ENCODE measurements at places on chromosomes 4 and X.

GRCh38 chrX:68438575-68438974 lies 5.3 kb upstream of the OPHN1 start:
- H3K4me3 ChIP-seq = no peak overlapping the region
- peaks cover 10% of the 10 kb centered on the region for H3K4me1 ChIP-seq
- H3K27me3 ChIP-seq = peaks cover 3% of the 10 kb centered on the region

GRCh38 chr4:37780444-37781130 lies 45.9 kb upstream of the PGM2 start:
- H3K27me3 ChIP-seq = no peaks in the 10 kb centered on the region
- no peak overlapping the region for H3K4me3 ChIP-seq
- DNase-seq = no peak
- peaks cover 6% of the 10 kb centered on the region for H3K36me3 ChIP-seq

DNA sequence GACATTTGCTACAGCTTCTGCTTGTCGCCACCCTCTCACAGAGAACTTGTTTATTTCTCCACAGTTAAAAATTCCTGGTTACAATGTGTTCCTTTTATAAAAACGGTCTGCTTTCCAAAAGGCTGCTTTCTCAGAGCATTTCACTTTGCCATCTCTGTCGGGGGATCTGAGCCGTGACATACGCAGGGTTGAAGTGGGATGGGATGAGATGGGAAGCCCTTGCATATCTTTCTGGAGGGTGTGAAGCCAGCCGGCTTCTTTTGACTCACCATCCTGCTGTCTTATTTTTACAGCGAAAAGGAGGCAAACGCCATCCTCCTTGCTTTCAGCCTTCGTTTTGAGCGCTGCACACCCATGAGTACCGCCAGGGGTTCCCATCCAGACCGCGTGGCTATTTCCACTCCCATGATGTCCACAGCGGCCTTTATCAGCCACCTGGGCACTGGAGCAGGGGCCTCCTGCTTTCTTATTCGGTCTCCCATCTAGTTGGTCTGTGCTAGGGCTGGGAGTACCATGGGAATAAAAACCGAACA lies 99.8 kb upstream of the GATB start:
- H3K36me3 ChIP-seq = no peaks in the 10 kb centered on the region
- DNase-seq = no peak

- no peaks in the 10 kb centered on the region for H3K36me3 ChIP-seq
- no peak overlapping the region for H3K27ac ChIP-seq
- no peak overlapping the region for H3K4me3 ChIP-seq
- DNase-seq = no peak
- no peaks in the 10 kb centered on the region for H3K4me1 ChIP-seq
Measured at GRCh38 chr4:142706381-142706780, 139.7 kb downstream of the INPP4B start.

GRCh38 chr4:170425521-170426143 lies 335.9 kb upstream of the AADAT start:
- no peaks in the 10 kb centered on the region for H3K36me3 ChIP-seq
- H3K4me1 ChIP-seq = peaks cover 5% of the 10 kb centered on the region
- H3K4me3 ChIP-seq = no peak overlapping the region
- peaks cover 2% of the 10 kb centered on the region for H3K27me3 ChIP-seq

- no peak overlapping the region for H3K4me3 ChIP-seq
- H3K4me1 ChIP-seq = no peaks in the 10 kb centered on the region
Measured at GRCh38 chr4:88037447-88037846, 30.0 kb downstream of the PKD2 start.

- H3K4me1 ChIP-seq = no peaks in the 10 kb centered on the region
- no peaks in the 10 kb centered on the region for H3K27me3 ChIP-seq
- no peak for DNase-seq
- peaks cover 51% of the 10 kb centered on the region for H3K36me3 ChIP-seq
Measured at GRCh38 chr4:16067515-16067914, 16.3 kb downstream of the PROM1 start.

DNA sequence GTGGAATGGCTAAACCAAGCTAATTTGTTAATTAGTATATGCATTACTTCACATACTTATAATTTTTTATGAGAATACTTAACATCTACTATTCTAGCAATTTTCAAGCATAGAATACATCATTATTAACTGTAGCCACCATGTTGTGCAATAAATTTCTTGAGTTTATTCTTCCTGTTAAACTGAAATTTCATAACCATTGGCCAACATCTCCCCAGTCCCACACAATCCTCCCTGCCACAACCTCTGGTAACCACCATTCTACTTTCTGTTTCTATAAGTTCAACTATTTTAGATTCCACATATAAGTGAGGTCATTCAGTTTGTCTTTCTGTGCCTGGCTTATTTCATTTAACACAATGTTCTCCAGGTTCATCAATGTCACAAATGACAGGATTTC lies 208.5 kb downstream of the PPP4R3C start:
- H3K36me3 ChIP-seq = no peaks in the 10 kb centered on the region
- H3K4me3 ChIP-seq = no peak overlapping the region
- DNase-seq = no peak
- H3K27ac ChIP-seq = no peak overlapping the region
- H3K27me3 ChIP-seq = no peaks in the 10 kb centered on the region
- H3K4me1 ChIP-seq = no peaks in the 10 kb centered on the region

DNA sequence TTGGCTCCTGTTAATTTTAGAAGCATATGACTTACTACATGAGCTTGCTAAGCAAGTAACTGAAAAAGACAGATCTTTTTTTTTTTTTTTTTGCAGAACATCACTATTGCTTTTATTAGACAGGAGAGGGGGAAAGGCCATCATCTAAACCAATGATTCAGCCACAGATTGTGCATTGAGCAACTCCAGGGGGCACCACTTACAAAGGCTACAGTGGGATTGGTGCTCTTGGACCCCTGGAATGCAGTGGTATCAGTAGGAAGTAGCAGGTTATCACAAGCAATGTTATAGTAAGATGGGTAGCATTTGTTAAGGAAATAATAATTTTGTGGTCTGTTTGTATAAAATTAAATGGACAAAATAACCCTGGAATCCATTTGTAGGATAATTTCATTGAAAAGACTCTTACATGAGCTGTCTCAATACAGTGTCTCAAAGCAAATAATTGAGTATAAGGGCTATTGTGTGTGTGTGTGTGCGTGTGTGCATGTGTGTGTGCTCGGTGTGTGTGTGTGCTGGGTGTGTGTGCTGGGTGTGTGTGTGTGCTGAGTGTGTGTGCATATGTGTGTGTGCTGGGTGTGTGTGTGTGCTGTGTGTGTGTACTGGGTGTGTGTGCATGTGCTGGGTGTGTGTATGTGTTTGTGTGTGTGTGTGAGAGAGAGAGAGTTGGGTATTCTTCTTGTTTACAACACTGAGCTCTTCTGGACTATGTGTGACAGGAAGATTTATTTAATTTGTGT lies 296.3 kb downstream of the PCDH7 start:
- H3K4me3 ChIP-seq = no peak overlapping the region
- no peak for DNase-seq
- H3K36me3 ChIP-seq = no peaks in the 10 kb centered on the region

DNA sequence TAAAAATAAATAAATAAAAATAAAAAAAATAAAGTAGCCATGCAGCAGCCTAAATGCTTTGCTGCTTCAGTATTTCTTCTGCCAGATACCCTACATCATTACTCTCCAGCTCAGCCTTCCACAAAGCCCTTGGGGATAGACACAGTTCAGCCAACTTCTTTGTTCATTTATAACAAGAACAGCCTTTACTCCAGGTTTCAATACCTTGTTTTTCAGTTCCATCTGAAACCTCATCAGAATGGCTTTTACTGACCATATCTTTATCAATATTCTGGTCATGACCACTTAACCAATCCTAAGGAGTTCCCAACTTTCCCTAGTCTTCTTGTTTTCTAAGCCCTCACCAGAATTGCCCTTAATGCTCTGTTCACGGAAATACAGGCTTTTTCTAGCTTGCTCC lies 128.3 kb upstream of the MED14 start:
- no peak overlapping the region for H3K4me3 ChIP-seq
- no peaks in the 10 kb centered on the region for H3K27me3 ChIP-seq
- H3K36me3 ChIP-seq = no peaks in the 10 kb centered on the region
- DNase-seq = no peak
- H3K27ac ChIP-seq = no peak overlapping the region
- H3K4me1 ChIP-seq = peaks cover 4% of the 10 kb centered on the region

- H3K4me1 ChIP-seq = peaks cover 5% of the 10 kb centered on the region
- H3K27me3 ChIP-seq = no peaks in the 10 kb centered on the region
- no peak overlapping the region for H3K4me3 ChIP-seq
Measured at GRCh38 chr4:63589796-63590195, 819.5 kb downstream of the TECRL start.

DNA sequence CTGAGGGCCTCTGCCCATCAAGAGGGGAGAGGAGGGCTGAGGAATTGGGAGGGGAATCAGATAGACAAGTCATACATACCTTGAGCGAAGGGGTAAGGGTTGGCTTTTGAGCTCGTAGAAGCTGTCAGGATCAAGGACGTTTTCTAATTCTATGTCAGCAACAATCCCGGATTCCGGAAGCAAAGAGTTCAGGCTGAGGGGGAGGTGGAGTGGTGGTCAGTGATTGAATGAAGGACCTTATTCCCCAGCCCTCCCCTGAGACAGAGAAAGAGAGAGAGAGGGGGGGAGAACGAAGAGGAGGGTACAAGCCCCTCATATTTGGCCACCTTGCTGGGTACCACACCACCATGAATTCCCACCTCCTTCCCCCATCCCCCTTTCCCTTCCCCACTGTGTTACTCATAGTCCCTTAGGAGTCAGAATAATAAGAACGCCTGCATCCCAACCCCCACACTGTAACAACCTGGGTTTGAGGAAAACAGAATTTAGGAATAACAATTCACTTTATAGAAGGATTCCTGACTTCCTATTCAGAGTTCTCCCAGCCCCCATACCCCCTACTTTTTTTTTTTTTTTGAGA lies 2.7 kb downstream of the TFE3 start:
- peaks cover 3% of the 10 kb centered on the region for H3K27me3 ChIP-seq
- H3K27ac ChIP-seq = peak overlapping the region; percentile 75
- H3K4me3 ChIP-seq = peak overlapping the region; percentile 93
- H3K36me3 ChIP-seq = peaks cover 17% of the 10 kb centered on the region
- H3K4me1 ChIP-seq = peaks cover 41% of the 10 kb centered on the region
- no peak for DNase-seq

GRCh38 chr4:88939697-88940096 lies 117.3 kb downstream of the FAM13A start:
- peaks cover 4% of the 10 kb centered on the region for H3K4me1 ChIP-seq
- no peak overlapping the region for H3K27ac ChIP-seq
- H3K4me3 ChIP-seq = no peak overlapping the region
- DNase-seq = no peak
- H3K27me3 ChIP-seq = no peaks in the 10 kb centered on the region

GRCh38 chrX:25067271-25068172 lies 51.8 kb upstream of the ARX start:
- DNase-seq = no peak
- no peaks in the 10 kb centered on the region for H3K4me1 ChIP-seq
- H3K36me3 ChIP-seq = no peaks in the 10 kb centered on the region
- H3K27me3 ChIP-seq = peaks cover 7% of the 10 kb centered on the region
- H3K4me3 ChIP-seq = no peak overlapping the region

GRCh38 chrX:84735025-84735424 lies 232.8 kb upstream of the HDX start:
- H3K27ac ChIP-seq = no peak overlapping the region
- H3K4me3 ChIP-seq = no peak overlapping the region
- no peak for DNase-seq

DNA sequence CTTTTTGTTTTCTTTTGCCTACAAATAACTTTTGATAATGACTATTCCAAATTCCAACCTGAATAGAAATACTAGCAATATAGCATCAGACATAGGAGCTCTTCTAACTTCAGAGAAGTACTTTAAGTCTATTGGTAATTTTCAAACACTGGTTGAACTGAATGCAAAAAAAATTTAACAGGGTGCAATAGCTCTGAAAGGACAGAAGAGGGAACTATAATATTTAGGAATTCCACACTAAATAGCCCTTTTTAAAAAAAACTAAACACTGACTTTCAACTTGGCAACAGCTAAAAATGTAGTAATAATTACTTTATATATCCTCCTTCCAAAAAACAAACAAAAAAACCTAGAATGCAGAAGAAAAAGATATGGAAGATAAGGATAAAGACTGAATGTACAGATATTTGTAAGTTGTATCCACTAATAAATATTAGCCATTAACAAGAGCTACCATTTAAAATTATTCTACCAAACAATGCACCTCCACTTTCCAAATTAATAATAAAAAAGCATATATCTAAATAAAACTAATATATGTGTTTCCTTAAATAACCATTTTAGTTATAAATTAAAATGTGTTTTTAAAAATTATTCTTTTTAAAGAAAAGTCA lies 81.4 kb downstream of the FBXW7 start:
- no peak for DNase-seq
- H3K27me3 ChIP-seq = no peaks in the 10 kb centered on the region

DNA sequence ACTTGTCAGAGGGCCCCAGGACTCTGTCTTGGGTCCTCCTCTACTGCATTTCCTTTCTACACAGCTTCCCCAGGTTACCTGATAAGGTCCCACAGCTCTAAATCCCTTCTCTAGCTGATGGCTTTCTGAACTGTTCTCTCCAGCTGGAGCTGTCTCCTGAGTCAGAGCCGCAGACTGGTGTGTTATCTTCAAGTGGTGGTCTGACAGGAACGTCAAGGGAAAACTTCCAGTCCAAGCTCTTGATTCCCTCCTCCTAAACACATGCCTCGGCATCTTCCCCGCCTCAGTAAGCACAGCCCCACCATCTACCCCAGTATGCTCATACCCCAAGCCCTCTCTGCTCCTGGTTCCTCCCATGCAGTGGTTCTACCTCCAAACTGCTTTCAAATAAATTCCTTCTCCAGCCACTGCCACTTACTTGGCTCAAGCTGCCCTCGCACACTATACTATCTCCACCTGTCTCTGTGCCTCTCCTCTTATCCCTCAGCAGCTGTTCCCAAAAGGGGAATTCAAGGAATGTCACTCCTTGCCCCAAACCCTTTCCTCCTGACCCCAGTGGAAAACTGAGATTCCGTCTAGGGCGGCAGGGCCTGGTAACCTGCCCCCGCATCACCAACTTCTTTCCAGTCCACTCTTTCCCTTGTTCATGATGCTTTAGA lies 17.2 kb upstream of the CENPU start:
- H3K4me1 ChIP-seq = peaks cover 28% of the 10 kb centered on the region
- no peaks in the 10 kb centered on the region for H3K36me3 ChIP-seq
- peak overlapping the region; percentile 9 for H3K27ac ChIP-seq
- DNase-seq = no peak
- H3K27me3 ChIP-seq = peaks cover 11% of the 10 kb centered on the region

DNA sequence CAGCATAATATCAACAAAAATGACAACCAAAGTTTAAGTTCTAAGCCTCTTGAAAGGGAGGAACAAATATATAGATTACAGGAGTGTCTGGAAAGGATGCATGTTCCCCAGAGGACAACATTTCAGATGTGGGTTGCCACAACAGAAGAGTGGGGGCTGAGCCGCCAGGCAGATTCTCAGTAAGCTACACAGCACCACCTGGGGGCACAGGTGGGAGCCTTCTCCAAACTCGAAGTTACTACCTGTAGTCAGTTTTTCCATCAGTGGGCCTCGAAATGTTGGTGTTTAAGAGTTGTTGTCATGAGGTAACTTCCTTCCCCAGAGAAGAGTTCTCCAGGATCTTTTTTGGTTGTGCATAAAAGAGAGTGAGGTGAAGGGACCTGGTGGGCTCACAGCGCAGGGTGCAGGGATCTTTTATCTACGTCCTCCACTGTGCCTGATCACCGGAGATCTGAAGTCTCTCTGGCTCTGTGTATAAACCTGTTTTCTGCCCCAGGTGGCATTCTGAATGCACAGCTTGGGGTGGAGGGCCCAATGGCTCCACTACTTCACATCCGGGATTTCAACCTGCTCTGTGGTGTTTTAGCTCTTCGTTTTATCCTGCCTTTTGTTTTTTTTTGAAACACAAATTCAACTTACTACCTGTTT lies 58.4 kb upstream of the STS start:
- H3K27ac ChIP-seq = peak overlapping the region; percentile 60
- peak; percentile 16 for DNase-seq
- H3K4me3 ChIP-seq = no peak overlapping the region
- H3K4me1 ChIP-seq = peaks cover 62% of the 10 kb centered on the region

Measured in nephron progenitor cell (in vitro differentiated cells).